ENCODE measurements at places on chromosomes 1 and 21. TPM values are rescaled to one million over a fixed set of nuclear protein-coding genes. Genes with fewer than 3 reads are reported as not detected.

PCAT6 gene
- total RNA-seq, result 7.7 TPM

LRIG2 gene
- total RNA-seq, result 23.4 TPM

PCNX2 gene
- 44.5 TPM for total RNA-seq

DMBX1 gene
- not detected for total RNA-seq

CLDN17 gene
- not detected for total RNA-seq

MX2 gene
- not detected for total RNA-seq

PYCR2 gene
- total RNA-seq, result 36.6 TPM

OR14A16 gene
- total RNA-seq, result not detected

IFI44 gene
- not detected for total RNA-seq

TMCC2 gene
- 80.1 TPM for total RNA-seq

RSPO1 gene
- not detected for total RNA-seq

C1orf185 gene
- not detected for total RNA-seq

ESPN gene
- total RNA-seq, result 25.7 TPM

DPT gene
- total RNA-seq, result not detected
